ENCODE measurements at places on chromosomes 6 and 20.
A peak's percentile ranks its signal among the peaks of the same experiment; 100 is the strongest.

GRCh38 chr6:98824902-98825599 is 9.3 kb upstream of the POU3F2 start:
- DNase-seq, result no peak

DNA sequence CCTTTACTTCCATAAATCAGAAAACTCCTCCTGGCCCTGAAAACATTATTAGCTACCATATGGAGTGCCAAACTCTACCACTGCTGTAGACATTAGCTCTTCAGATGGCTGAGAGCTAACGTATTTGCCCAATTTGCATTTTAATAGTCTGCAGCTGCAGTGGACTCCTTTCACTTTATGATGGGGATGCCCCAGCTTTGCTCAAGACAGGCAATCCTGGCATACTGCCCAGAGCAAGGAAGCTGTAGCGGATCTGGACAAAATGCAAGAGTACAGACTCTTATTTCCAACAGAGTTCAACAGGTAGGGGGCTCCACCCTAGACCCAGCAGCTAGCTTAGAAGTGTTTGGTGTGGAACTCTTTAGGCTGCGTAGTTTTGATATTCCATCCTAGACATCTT is 246.7 kb downstream of the FOXC1 start:
- DNase-seq, result no peak

GRCh38 chr6:502761-503160 is 111.2 kb downstream of the IRF4 start:
- no peak for DNase-seq

- peak; percentile 50 for DNase-seq
Observed at GRCh38 chr6:27188061-27188884, 59.2 kb upstream of the PRSS16 start.

DNA sequence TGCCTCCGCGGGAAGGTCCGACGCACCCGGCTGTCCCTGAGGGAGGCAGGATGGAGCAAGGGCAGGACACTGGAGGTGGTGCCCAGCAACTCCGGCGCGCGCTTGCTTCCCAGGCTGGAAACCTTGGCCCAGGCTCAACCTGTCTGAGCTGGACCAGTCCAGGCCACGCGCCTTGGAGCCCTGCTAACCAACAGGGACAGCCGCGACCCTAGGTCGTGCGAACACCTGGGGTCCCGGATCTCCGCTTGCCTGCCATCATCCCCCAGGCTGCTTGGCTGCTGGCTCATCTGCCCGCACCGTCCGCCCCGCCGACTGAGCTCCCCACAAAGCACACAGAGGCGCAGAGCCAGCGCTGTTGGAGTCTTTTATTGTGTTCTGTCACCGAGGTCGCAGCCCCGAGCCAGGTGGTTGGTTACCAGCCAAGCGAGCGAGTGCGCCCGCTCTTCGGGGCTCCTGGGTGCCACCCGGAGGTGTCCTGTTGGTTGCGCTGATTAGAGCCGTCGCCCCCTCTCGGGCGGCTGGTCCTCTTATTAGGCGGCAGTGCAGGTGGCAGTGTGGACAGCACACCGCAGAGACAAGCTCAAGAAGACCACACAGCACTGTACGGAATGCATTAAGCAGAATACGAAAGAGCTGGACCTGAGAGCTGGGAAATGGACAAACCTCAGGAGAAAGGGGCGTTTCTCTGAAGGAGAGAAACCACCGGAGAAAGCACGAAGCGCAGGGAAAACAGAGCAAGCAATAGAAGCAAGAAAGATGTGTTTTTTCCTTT is 3.8 kb downstream of the COL12A1 start:
- DNase-seq, result peak; percentile 58

DNA sequence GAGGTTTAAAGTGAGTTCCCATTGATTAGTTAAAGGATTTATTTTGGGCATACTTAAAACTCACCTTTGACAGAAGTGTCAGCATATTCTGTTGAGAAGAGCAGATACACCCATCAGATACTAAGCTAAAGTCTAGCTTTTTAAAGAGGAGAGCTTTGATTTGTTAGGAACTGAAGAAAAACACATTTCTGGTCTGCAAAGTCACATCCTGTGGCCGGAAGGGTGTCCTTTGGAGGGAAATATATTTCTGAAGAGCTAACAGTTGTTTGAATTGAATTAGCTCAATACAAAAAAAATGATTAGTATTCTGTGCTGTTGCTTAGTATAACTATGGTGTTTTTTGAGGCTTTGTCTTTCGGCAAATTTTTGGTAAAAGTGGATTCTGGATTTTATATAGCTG is 302.7 kb downstream of the RFPL4B start:
- DNase-seq, result no peak
